CMK (cell line): ENCODE measurements at places on chromosomes 2 and 18.

GRCh38 chr2:206354129-206354528 lies 79.7 kb downstream of the ZDBF2 start:
- DNase-seq: no peak

- DNase-seq: no peak
Observed at GRCh38 chr18:13257361-13257980, 38.9 kb downstream of the LDLRAD4 start.

DNA sequence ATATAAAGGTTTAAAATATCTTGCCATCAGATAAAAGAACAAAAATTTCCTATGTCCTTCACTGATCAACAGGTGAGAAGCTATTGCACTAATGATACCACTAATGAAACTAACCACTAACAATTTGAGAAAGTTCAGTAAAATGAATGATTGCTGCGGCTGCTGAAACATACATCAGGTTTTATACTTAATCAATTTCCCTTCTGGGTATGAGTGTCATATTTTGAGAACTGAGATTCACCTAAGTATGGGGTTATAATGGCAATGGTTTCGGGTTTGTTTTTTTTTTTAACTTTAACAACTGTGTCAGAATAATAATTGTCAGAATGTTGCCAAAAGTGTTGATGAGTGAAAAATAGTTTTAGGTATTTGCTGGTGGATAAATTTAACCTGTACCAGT lies 151.3 kb upstream of the SLC39A10 start:
- DNase-seq: no peak

GRCh38 chr2:236623816-236624215 lies 54.2 kb downstream of the ACKR3 start:
- DNase-seq: no peak

DNA sequence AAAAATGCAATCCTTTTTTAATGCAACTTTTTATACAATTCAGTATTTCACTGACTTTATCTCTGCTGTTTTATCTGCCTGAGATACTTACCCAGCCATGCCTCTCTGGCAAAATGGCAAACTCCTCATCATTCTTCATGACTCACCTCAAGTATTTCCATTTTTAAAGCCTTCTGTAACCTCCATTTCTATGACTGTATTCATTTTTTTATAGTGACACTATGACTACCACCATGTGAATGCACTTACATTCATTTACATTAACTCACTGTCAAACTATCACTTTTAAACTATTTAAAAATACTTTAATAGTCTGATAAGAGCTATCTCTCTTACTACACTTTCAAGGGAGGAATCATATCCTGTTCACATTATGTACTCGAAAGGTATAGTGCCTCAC lies 99.4 kb upstream of the SCN7A start:
- no peak for DNase-seq

DNA sequence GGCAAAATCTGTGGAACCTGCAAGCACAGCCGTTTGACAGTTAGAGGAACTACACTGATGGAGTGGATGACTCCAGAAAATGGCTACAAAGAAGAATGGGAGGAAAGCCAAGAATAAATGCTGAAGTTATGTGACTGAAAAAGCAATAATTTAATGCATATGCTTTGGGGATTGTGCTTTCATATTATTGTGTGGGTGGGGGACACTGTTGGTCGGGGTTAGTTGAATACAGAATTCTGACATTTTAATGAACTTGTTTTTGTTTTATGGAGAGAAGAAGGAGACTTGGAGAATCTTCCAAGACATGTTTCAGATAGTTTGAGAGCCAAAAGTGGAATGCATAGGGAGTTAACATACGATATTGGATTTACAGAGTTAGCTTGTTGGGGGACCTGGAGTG lies 68.5 kb downstream of the NRP2 start:
- no peak for DNase-seq

- no peak for DNase-seq
Observed at GRCh38 chr18:3529601-3530000, 79.6 kb downstream of the TGIF1 start.

- no peak for DNase-seq
Observed at GRCh38 chr2:118855451-118856279, 8.2 kb upstream of the EN1 start.

- no peak for DNase-seq
Observed at GRCh38 chr2:204681412-204681811, 136.1 kb downstream of the PARD3B start.

DNA sequence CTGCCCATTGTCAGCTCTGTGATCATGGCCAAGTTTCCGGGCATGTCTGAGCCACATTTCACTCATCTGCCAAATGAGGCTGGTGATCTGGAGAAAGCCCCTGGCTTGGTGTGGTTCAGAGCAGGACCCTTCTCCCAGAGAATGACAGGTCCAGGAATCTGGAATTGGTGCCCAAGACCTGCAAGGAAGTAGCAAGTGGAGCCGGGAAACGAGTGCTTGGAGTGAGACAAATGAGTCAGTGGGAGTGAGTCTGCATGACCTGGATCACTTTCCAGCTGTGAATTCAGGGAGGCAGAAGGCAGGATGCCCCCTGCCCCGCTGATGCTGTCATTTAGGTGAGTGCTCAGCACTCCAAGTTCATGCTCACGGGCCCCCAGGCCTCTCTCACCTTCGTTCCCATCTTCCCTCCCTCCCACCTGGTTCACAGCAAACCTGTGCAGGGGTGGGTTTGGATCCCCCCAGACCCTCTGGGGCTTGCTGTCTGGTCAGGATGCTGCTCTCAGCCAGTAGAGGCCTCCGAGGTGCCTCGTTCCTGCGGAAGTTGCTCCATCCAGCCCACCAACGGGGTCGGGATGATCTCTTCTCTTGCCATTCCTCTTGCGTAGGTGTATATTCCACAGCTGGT lies 104.4 kb downstream of the INHBB start:
- DNase-seq: no peak

- no peak for DNase-seq
Observed at GRCh38 chr18:8286303-8286702, 322.9 kb upstream of the RAB12 start.

- DNase-seq: no peak
Observed at GRCh38 chr2:145851730-145852129, 1331.8 kb upstream of the ZEB2 start.

- DNase-seq: no peak
Observed at GRCh38 chr2:76288598-76288997, 577.9 kb upstream of the GCFC2 start.

- DNase-seq: no peak
Observed at GRCh38 chr2:84319581-84319980, 139.5 kb downstream of the SUCLG1 start.

DNA sequence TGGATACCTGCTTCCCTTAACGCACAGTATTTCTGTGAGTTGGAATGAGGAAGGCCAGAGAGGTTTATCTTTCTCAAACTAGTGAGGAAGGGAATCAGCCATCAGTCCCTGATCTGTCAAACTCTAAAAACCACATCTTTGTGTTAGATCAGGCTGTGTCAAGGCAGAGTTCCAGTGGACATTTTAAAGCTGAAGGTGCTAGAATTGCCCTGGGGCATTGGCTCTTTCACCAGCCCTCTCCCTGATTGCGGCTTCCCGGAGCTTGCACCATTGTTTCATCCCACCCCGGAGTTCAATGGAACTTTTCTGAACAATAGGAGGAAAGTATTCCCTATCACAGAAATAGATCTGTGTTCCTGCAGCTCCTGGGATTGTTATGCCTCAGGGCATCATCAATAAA lies 110.2 kb downstream of the RNF144A start:
- DNase-seq: no peak

- DNase-seq: no peak
Observed at GRCh38 chr2:98308532-98308931, 37.7 kb upstream of the CNGA3 start.

GRCh38 chr2:26606847-26607190 lies 34.3 kb downstream of the CIB4 start:
- no peak for DNase-seq

DNA sequence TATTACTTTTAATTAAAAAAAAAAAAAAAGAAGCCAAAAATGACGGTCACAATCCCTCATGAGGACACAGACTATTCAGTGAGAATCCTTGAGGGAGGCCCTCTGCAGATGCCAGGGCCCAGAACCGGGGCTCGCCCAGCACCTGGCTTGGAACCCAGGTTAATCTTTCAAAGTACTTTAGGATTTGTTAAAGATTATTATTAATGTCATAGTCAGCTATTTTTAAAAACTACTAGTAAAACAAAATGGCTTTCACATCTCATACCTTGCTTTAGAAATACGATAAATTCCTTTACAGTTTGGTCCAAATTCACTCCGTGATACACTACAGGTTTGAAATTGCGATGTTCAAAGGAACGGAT lies 27.1 kb downstream of the C2orf76 start:
- DNase-seq: no peak

GRCh38 chr2:208489687-208490086 lies 83.1 kb downstream of the PTH2R start:
- DNase-seq: no peak

GRCh38 chr2:94982156-94982555 lies 43.4 kb upstream of the MAL start:
- DNase-seq: no peak

DNA sequence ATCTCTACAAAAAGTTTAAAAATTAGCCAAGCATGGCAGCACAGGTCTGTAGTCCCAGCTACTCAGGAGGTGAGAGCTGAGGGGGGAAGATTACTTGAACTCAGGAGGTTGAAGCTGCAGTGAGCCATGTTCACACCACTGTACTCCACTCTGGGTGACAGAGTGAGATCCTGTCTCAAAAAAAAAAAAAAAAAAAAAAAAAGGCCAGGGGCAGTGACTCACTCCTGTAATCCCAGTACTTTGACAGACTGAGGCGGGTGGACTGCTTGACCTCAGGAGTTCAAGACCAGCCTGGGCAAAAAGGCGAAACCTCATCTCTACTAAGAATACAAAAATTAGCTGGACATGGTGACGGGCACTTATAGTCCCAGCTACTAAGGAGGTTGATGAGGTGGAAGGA lies 37.0 kb downstream of the PUM2 start:
- no peak for DNase-seq

- no peak for DNase-seq
Observed at GRCh38 chr2:144431392-144431783, 88.5 kb downstream of the ZEB2 start.

GRCh38 chr2:40433736-40434135 lies 18.2 kb downstream of the SLC8A1 start:
- DNase-seq: no peak

DNA sequence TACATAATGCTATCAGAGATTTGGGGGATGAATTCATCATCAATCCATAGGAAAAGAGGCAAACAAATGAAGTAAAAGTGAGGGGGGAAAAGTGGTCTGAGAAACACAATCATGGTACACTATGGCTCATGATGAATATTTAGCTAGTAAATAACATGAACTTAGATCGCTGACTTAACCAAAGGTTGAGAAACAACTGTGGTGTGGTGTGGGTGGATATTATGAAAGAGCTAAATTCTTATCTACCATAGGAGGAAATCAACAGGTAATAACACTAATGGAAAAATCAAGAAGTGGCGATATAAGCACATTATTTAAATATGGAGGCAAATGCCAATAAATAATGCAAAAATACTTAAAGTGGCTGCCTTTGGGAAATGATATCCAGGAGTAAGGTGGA lies 12.2 kb upstream of the TPRKB start:
- DNase-seq: no peak

DNA sequence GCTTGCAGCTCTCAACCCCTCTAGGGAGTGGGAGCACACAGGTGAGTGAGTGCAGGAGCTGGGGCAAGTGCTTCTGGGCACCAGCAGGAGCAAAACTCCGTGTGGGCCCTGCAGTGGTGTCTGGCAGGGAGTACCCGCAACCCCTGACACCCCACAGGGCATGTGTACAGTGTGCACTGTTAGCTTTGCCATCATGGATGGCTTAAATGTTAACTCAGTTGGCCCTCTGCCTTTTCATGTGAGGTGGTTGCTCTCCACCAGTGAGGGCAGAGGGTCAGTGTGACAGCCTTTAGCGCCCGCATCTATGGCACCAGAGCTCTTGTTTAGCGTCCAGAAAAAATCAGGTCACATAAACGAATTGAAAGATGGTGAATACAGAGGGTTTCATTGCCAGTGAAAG lies 92.7 kb downstream of the TPGS2 start:
- no peak for DNase-seq

DNA sequence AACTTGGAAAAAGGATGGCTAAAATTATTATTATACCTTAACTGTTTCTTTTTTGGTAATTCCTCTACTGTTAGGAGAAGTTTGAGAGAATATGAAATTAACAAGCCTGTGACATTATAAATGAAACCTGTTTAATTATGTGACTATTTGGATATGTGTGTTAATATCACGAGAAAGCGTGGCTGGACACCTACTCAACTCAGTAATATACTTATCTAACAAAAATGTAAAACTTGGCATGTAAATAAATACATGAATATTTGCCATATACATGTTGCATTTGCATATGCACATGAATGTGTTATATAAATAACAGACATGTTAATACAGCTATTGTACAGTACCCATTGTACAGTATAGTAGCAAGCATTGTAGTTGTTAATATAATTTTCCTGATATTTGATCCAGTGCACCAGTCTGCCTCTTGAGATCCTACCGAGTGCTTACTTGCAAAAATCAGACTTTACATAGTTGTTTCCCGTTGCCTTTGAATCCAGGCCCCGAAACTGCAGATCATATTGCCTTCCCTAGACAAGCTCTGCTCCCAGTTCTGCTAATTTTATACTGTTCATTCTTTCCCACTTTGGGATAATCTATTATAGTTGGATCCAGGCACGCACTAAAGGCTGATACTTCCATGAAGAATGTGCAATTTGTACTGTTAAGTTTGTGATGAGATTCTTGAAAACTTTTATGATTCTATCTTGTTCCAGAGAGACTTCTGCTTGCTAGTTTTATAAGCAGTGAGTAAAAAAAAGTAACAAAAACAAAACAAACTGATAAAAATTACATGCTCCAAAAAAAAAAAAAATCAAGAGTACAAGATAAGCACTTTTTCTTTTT lies 395.6 kb downstream of the ARHGAP15 start:
- DNase-seq: no peak

- DNase-seq: no peak
Observed at GRCh38 chr2:237497838-237498186, 10.8 kb downstream of the MLPH start.

GRCh38 chr18:6397931-6398566 lies 16.7 kb downstream of the L3MBTL4 start:
- no peak for DNase-seq

DNA sequence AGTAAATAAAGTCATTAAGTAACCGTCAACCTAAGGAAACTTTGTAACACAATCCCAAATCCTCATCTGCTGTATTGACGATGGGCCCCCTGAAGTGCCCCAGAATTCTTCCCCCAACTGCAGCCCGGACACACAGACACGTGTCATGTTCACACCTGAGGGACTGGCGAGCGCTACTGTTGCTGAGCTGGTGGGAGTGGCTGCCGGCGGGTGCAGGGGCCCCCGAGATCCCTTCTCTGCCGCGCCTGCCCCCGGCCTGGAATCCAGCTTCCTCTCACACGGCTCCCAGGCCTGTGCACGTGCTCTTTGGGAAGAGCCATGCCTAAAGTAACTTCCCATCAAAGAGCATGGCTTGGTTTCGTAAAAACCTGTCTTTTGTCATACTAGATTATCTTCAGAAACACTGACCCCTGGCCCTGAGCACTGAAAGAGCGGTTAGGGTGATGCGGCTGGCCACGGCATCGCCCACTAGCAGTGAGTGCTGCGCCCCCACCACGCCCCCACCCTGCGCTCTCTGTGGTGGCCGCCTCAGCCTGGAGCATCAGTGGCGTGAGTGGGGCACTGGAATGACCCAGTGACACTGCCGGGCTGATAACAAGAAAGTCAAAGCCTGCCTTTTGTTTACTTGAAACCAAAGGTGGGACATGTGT lies 56.0 kb downstream of the ADI1 start:
- DNase-seq: no peak

- no peak for DNase-seq
Observed at GRCh38 chr2:127672341-127673224, 2.7 kb downstream of the LIMS2 start.

- peak; percentile 5 for DNase-seq
Observed at GRCh38 chr2:173298536-173299097, 56.1 kb upstream of the CDCA7 start.

GRCh38 chr2:61993422-61994024 lies 88.0 kb downstream of the COMMD1 start:
- DNase-seq: no peak
